ENCODE measurements at places on chromosomes 7 and 10.

GRCh38 chr7:25642849-25643248, 414.6 kb upstream of the NPVF start:
- DNase-seq: no peak

- no peak for DNase-seq
Measured at GRCh38 chr7:47303014-47303694, 278.8 kb downstream of the TNS3 start.

DNA sequence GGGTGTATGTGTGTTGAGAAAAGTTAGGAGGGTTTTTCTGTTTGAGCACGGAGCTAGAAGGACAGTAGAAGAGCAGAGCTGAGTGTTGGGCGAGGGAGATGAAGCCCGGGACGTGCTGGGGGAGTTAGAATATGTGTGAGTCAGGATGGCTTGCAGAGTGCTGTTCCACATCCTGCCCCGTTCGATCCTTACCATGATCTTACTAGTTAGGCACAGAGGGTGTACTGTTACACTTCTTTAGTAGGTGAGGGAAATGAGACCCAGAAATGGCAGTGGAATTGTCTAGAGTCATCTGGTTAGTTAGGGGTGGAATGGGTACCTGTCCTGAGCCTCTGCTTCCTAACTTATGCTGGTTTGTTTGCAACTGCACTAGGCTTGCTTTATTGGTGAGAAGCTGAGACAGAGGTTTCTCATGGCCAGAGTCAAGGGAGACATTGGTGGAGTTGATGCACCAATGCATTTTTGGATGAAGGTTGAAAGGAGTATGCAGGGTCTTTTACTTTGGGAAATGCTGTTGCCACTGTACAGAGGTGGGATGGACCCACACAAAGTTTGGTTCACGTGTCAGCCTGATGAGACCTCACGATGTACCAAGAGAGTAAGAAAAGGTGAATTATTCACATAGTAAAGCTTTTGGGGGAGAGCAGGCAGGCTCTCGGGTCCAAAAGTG, 42.4 kb downstream of the CCNY start:
- DNase-seq: peak; percentile 24

DNA sequence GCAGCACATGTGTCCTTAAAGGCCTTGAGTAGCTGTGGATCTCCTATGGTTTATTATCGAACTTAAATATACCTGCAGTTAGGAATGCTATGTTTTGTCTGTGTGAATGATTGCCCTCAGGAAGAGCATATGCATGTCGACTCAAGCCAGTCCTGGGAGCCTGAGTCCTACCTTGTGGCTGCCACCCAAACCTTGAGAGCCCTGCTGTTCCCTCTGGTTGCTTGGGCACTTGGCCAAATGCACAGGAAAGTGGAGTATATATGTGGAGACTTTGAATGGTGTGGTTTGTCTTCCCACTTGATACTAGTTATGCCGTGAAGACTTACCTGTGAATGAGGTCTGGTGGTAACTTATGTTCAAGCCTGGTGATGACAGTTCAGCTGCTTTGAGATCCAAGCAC, 409.8 kb downstream of the LRMDA start:
- no peak for DNase-seq

DNA sequence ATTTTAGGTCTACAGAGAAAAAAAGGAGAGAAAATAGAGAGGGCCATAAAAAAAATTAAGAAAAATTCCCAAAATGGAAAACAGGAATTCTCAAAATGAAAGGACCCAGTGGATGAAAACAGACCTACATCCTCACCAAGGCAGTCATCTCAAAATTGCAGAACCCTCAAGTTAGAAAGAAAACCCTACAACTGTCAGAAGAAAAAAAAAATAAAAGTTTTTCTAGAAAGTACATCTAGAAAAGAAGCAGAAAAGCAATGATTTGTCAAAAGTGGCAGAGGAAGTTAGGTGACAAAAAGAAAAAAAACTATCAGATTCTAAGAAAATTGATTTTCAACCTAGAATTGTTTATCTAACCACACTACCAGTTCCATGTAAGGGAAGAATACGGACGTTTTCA, 167.6 kb upstream of the LRGUK start:
- no peak for DNase-seq

GRCh38 chr7:35988105-35988504, 164.9 kb upstream of the EEPD1 start:
- no peak for DNase-seq

DNA sequence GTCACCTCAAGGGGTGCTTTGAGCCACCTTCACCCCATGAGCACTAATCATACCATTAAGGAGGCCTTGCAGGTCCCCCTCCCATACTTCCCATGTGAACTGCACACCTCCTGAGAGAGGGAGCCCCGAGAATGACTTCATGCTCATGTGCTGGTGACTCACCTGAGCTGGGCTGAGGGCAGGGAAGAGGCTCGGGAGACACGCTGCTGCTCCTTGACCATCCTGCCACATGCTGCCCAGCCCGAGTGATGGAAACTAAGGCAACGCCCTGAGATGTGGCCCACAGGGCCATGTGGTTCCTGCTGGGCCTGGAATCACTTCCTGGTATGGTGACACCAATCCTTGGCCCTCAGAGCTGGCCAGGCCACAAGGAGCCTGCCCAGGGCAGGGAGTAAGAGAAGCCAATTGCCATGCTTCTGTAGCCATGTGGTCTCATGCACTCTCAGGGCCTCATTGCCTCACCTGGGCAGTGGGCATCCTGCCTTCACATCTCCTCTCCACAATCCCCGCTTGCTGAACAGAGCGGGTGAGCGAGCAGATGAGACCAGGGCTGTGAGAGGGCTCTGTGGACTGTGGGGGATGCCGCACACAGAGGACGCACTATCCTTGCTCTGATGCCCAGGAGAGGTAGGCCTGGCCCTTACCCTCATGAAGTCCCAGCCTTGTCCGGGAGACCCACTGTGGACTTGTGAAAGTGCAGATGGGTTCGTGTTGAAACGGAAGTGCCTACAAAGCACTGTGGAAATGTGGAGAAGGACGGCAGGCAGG, 18.3 kb upstream of the PPIF start:
- no peak for DNase-seq

- no peak for DNase-seq
Measured at GRCh38 chr10:117550076-117550475, 7.5 kb downstream of the EMX2 start.

DNA sequence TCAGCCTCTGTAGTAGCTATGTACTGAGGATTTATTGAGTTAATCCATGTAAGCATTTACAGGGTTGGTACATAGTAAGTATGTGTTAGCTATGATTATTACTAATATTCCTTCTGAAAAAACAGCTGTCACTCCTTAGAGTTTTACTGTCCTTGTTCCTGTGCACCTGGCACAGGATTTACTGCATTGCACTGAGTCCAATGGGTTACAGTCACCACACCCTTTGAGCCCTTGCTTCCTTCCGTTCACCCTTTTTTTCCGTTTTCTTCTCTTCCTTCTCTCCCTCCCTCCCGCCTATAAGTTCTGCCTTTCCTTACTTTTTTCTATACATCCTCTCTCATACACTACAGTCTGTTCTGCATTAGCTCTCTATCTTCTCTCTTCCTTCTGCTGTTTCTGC, 12.5 kb upstream of the CDK6 start:
- DNase-seq: no peak

DNA sequence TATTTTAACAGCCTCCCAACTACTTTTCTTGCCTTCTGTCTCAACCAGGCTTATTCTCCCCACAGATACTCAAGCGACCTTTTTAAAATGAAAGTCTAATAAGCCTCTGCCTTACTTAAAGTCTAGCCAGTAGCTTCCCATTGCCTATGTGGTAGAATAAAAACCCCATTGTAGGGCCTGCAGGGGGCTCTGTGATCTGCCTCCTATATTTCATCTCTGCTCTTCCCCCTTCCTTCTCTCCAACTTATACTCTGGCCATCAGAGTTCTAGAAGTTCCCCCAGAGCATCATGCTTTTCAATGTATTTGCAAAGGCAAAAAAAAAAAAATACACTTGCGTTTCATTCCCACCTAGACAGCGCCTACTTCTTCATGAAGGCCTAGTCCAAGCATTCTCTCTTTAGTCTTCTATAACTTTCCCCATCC, 167.7 kb upstream of the ADO start:
- DNase-seq: no peak

GRCh38 chr10:269440-270074, 134.3 kb downstream of the ZMYND11 start:
- no peak for DNase-seq

- DNase-seq: no peak
Measured at GRCh38 chr10:93701866-93702209, 554 bp downstream of the FRA10AC1 start.
